Osteocyte (in vitro differentiated cells): ENCODE measurements at places on chromosomes 7 and 10. TPM values are rescaled to one million over a fixed set of nuclear protein-coding genes. Genes with fewer than 3 reads are reported as not detected.

DNA sequence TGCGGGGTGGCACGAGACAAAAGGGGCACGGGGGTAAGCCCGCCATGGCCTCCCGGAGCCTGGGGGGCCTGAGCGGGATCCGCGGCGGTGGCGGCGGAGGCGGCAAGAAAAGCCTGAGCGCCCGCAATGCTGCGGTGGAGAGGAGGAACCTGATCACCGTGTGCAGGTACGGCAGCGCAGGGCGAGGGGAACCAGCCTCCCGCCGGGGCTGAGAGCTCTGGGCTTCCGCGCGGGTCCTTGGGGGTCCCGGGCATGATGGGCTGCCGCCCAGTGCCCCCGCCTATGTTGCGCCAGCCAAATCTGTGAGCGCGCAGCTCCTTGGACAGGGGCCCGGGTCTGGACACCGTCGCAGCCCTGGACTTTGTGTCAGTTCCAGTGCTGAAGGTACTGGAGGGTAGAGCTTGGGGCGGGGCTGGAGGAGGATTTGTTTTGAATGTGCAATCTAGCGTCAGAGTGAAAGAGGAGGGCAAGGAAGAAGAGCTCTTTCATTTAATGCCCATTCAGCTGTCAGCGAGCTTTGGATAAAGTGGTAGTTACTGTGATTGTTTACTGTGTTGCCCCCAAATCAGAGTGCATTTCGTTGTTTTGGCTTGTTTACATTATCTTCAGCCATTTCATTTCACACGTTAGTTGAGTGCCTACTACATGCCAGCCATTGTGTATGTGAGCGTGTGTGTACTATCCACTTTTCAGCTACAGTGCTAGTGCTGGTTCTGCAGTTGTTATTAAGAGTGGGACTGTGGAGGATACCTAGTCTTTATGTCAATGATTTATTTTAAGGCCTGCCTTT is 777 bp downstream of the RUNDC3B start:
- H3K27ac ChIP-seq, result no peak overlapping the region
- H3K4me3 ChIP-seq, result peak overlapping the region; percentile 71
- peaks cover 10% of the 10 kb centered on the region for H3K4me1 ChIP-seq

GRCh38 chr10:110395350-110396283 is 90.9 kb upstream of the SMNDC1 start:
- H3K4me3 ChIP-seq, result no peak overlapping the region
- peaks cover 39% of the 10 kb centered on the region for H3K4me1 ChIP-seq
- no peaks in the 10 kb centered on the region for H3K27me3 ChIP-seq
- no peaks in the 10 kb centered on the region for H3K36me3 ChIP-seq
- peak overlapping the region; percentile 1 for H3K27ac ChIP-seq
- no peak for DNase-seq

DNA sequence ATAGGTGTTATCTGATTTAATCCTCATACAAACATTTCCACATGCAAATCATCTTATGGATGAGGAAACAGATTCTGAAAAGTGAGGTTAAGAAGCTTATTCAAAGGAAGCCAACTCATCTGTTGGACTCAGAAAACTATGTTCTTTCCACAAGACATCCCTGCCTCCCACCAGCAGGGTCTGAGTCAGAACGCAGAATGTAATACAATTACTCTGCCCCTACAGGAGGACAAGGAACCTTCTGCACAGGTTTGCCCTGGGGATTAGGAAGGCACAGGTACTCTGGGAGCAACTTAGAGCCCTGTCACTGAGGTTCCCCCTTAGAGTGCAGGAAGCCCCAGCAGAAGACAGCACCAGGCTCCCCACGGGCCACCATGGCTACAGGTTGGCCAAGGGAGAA is 255.7 kb downstream of the TNS3 start:
- H3K4me1 ChIP-seq, result peaks cover 50% of the 10 kb centered on the region
- no peak for DNase-seq
- H3K36me3 ChIP-seq, result peaks cover 6% of the 10 kb centered on the region
- H3K4me3 ChIP-seq, result no peak overlapping the region
- peak overlapping the region; percentile 14 for H3K27ac ChIP-seq

DNA sequence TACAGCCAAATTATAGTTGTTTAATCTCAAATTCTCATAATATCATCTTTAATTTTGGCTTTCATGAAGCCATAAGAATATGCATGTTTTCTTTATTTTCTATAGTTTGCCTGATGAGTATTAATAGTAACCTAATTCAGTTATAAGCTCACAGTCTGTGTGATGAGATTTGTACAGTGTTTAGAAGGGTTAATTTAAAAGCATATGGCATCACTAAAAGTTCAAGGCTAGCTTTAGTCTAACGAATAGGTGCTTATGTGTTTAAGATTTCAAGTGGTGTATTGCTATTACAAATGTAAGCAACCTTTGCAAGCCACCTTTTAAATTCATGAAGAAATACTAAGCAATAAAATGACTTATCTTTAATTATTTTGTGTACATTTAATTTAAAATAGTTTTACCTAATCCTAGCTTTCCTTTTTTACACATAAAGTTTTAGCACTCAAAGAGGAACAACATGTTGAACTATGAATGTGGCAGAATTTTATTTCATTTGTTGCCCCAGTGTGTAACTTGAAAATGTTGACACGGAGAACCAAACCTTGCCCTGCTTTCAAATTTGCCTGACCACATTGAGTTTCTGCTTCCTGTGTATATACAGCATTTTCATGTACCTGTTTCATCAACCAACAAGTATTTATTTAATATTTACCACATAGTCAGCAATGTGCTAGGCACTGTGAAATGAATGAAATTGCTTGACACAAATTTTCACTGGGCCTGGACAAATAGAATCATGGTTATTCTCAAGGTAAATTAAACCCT is 41.5 kb downstream of the TET1 start:
- DNase-seq, result no peak
- no peaks in the 10 kb centered on the region for H3K27me3 ChIP-seq
- peaks cover 64% of the 10 kb centered on the region for H3K4me1 ChIP-seq
- H3K27ac ChIP-seq, result peak overlapping the region; percentile 97
- H3K4me3 ChIP-seq, result peak overlapping the region; percentile 83

CNNM1 gene
- 0.24 TPM in 2 replicates for total RNA-seq

SORBS1 gene
- total RNA-seq, result 1.7 TPM in 2 replicates
